ENCODE measurements at places on chromosomes 6 and 20.

DNA sequence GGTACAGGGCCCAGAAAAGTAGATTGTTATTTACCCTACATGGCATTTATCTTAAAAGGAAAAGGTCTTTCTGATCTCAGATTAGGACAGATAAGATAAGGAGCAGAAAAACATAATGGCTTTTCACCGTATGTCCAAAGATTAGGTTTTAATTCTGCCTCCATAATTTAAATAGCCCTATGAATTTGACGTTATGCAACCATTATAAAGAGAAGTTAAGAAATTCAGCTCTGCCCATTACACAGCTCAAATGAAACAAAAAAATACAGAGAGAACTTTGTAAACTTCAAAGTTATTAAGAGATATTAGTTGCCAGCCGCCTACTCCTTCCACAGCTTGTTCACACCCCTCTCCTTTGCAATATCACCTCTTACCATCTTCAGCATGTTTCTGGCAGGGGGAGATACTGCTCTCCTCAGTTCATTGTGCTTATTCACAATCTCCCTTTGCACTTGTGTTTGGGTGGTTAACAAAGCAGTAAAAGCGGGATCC is 8.1 kb downstream of the CRISP3 start:
- no peak for DNase-seq

- DNase-seq = no peak
Measured at GRCh38 chr20:8424010-8424409, 291.9 kb downstream of the PLCB1 start.

GRCh38 chr20:5191829-5192569 is 65.2 kb downstream of the CDS2 start:
- no peak for DNase-seq

- DNase-seq = no peak
Measured at GRCh38 chr20:49526056-49526455, 41.9 kb downstream of the PTGIS start.
